ENCODE measurements at places on chromosomes 2 and 18.

GRCh38 chr18:56541793-56542192 lies 96.6 kb downstream of the TXNL1 start:
- no peak for DNase-seq

GRCh38 chr2:23782646-23783045 lies 144.3 kb downstream of the ATAD2B start:
- DNase-seq: no peak

DNA sequence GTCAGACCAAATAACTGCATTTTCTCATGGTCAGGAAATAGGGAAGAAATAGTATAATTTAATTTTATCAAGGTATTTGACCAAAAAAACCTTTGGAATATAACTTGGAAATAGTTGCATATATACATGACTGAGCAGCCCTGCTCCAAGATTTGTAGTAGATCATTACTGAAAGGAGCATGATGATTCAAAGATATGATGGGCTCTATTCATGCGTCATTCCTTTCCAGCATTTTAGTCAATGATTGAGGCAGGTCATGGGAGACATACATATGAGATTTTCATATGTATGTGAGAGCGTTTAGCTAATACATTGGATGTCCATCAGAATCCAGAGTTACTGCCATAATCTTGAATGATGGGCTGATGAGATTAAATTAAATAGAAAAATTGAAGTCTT lies 74.5 kb downstream of the CAB39 start:
- DNase-seq: no peak

DNA sequence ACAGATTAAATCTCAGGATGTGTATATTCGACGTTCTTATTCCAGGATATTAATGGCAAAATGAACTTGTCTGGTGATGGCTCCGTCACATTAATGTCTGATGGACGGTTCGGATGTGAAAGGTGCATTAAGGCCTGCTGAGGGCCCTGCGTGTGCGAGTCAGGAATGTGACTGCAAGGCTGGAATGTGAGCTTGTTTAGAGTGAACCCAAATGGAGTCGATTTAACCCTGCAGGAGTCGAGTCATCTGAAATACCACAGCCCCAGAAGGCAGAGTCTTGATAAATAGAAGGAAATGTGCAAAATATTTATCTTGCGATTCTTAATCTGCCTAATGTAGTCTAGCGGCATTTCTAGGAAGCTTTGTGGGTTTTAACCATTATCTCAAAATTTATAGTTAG lies 44.3 kb downstream of the RDH14 start:
- no peak for DNase-seq

DNA sequence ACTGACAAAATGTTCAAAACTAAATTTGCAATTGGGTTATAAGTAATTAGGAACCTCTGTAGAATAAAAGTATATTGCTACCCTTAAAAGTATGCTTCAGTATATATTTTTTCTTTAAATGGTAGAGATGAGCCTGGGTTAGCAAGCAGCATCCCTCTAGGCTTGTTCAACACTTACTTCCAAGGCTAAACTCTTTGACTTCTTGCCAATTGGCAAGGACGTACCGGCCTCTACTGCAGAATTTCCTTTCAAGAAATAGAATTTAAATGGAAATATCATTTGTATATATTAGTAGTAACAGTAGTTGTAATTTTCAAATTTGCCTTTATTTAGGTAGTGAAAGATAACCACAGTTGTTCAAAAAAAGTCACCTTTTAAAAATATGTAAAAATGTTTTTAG lies 105.1 kb upstream of the SLC38A11 start:
- DNase-seq: no peak

All from activated B cell treated with CpG ODN at 0.5 μM for 24 hours (primary cell).